ENCODE measurements at places on chromosomes 6 and 20. TPM values are rescaled to one million over a fixed set of nuclear protein-coding genes. Genes with fewer than 3 reads are reported as not detected.

Gene KCNK16
- not detected for total RNA-seq

Gene ANKRD66
- not detected for total RNA-seq

Gene KLHDC3
- total RNA-seq: 24.6 TPM

Gene NKAPL
- total RNA-seq: not detected

Gene SULF2
- 23.5 TPM for total RNA-seq

Gene SLC22A16
- total RNA-seq: not detected

Gene PRSS16
- 3.2 TPM for total RNA-seq

Gene AURKA
- 105 TPM for total RNA-seq

Gene ADGRF5
- not detected for total RNA-seq

Gene NHLRC1
- total RNA-seq: 1.8 TPM

Gene ANKRD6
- total RNA-seq: 2.3 TPM

Gene BPIFB2
- total RNA-seq: not detected

Gene KCNK15
- 0.79 TPM for total RNA-seq

Measured in A549 treated with Mapracorat at 1 μM for 4 hours (cell line).